ENCODE measurements at places on chromosomes 11 and 22. TPM values are rescaled to one million over a fixed set of nuclear protein-coding genes. Genes with fewer than 3 reads are reported as not detected.

The UPK3A gene
- polyA plus RNA-seq, result not detected

The PPP6R3 gene
- 39.4 TPM for polyA plus RNA-seq

The SLC37A4 gene
- 250 TPM for polyA plus RNA-seq

The BIK gene
- polyA plus RNA-seq, result 14.7 TPM

The TENM4 gene
- 0.96 TPM for polyA plus RNA-seq

The SORL1 gene
- polyA plus RNA-seq, result 6.5 TPM

The SUSD2 gene
- polyA plus RNA-seq, result 15.0 TPM

The ENTHD1 gene
- polyA plus RNA-seq, result 0.01 TPM

The OR10D3 gene
- polyA plus RNA-seq, result not detected

The TIGD3 gene
- polyA plus RNA-seq, result 9.4 TPM

The C1QTNF5 gene
- 0.89 TPM for polyA plus RNA-seq

DNA sequence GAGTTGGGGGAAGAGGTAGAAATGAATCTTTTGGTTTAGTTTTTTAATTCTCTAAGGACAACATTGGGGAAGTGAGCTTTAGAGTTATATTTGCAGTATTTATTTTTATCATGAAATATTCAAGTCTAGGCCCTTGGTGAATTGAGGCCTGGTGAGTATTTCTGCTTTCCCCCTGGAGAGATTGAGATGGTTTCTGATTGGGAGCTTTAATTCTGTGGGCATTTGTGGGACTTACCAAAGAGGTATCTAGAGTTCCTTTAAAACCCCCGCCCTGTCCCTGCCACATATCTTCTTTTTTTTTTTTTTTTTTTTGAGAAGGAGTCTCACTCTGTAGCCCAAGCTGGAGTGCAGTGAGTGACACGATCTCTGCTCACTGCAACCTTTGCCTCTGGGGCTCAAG, 9.6 kb downstream of the ACO2 start:
- no peak for DNase-seq

- DNase-seq, result no peak
Measured at GRCh38 chr11:73387594-73388264, 11.5 kb downstream of the RELT start.

DNA sequence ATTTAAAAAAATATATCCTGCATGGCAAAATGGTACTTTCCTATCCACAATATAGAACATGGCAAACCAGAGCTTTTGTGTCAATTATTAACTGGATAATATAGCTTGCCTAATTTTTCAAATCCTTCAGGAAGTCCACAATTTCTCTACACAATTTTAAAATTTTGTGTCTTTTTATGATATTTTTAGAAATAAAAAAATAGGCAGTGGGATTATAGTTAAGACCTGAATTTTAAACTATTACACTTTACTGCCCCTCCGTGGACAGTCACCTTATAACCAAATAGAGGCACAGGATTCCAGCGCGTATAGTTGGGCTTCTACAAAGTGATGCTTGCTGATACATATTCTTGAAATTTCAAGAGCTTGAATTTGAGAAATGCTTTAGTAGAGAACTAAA, 2.1 kb upstream of the DMC1 start:
- peak; percentile 51 for DNase-seq

- DNase-seq, result peak; percentile 89
Measured at GRCh38 chr11:10930972-10931760, 73.3 kb upstream of the ZBED5 start.

DNA sequence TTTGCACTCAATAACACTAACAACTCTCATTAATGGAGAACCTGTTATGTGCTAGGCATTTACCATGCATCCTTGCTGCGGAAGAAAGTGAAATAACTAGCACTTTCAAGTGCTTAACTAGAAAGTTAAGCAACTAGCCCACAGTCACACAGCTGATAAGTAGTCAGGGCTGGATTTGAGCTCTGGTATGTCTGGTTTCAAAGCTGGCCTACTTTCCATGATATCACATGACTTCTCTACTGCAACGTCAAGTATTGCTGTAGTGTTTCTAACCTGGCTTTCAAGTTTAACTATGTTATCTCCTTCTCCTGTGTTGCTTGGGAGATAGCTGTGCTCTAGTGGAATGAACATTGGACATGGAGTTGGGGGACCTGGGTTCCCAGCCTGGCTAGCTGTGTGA, 12.1 kb downstream of the SLC15A3 start:
- no peak for DNase-seq

DNA sequence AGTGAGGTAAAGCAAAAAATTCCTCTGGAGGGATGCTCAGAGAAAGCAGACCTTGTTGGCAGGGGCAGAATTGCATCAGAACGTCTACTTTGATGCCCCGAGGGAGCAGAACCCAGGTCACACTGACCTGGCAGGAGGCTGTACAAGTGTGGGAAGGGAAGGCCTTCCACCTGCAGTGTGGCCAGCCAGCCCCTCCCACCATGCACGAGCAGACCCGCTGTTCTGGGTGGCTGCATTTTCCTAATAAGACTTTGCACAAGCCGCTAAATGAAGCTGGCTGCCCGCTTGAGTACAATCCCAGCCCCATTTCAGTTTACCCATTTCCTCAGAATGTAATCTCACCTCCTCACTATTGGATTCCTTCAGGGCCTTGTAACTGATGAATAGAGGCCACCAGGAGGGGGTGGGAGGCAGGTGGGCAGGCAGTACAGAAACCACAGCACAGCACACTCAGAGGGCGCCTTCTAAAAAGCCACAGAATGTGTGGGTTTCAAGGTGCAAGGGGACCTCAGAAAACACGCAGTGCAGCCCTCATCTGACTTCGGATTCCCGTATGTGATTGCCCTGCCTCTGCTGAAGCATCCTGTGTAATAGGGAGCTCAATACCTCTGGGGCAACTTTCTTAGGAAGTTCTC, 316.6 kb downstream of the OPCML start:
- no peak for DNase-seq

DNA sequence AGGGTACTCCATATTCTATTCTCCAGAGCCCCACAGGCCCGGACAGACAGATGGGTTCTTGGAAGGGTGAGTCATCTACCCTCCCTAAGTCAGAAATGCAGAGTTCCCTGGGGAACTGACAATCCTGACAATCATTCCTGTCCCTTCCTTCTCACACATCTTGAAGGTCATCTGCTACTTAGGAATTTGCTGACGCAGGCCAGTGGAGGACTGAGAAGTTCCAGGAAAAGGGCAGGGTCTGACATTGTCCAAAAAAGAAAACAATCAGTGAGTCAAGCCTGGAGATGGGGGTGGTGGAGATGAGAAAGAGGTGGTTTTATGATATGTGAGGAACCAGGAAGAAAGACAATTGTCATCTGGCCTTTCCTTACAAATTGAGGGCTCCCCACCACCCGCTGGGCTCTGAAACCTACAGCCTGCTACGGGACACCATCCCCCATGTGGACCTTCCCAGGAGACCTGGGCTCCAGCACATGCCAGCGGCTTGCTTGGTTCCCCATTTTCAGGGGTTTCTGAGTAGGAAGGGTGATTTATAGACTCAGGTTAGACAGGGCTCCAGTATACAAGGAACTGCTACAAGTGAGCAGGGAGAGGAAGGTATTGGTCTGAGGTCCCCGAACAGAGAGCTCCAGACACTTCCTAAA, 12.9 kb downstream of the CD59 start:
- DNase-seq, result peak; percentile 30

DNA sequence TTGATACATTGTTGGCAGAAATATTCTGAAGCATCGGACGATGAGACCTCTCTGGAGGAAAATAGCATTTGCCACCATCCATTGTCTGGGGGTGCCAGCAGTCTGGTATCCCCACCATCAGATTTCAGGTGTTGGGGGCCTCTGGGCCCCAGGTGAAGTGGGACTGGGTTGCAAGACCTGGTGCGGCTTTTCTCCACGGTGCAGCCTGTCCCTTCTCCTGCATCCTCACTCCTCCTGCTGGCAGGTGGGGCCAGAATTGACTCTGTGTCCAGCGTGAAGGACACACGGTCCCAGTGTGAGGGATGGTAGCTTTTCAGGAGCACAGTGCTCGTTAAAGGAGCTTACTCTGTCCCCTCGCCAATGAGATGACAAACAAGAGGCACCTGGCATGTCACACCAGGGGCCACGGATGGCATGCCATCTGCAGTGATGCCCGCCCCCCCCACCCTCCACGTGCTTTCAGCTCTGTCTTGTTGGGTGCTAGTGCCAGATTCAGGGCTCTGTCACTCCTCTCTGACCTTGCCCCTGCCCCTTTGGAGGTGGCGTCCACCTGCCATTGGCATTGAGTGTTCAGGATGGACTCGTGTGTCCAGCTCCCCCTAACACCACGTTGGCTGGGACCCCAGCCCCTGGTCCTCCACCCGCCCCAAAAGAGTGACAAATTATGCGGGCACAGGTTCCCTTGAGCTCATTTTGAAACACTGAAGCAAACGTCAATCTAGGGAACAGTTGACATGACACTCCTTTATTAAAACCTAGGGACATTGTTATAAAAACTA, 62.4 kb downstream of the PARVG start:
- no peak for DNase-seq

GRCh38 chr22:22397292-22397870, 111.2 kb downstream of the ZNF280B start:
- peak; percentile 22 for DNase-seq

GRCh38 chr11:31492320-31492913, 17.0 kb downstream of the IMMP1L start:
- no peak for DNase-seq

DNA sequence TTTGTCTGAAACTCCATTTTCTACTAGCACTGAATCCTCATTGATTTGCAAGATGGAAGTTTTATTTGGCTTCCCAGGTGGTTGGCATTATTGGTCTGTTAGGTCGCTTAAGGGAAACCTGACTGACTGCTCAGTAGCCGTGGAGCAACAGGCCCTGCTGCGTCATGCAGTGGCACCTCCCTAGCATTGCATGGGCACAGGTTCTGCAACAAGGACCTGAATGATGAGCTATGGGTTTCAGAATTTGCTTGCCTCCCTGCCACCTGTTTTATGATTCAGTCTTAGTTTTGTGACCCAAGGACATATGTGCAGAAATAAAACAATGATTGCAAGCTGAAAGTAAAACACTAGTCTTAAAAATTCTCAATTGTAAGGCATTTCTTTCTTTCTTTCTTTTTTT, 128.5 kb downstream of the SLC1A2 start:
- DNase-seq, result no peak

GRCh38 chr11:113533425-113533698, 58.2 kb upstream of the DRD2 start:
- no peak for DNase-seq

DNA sequence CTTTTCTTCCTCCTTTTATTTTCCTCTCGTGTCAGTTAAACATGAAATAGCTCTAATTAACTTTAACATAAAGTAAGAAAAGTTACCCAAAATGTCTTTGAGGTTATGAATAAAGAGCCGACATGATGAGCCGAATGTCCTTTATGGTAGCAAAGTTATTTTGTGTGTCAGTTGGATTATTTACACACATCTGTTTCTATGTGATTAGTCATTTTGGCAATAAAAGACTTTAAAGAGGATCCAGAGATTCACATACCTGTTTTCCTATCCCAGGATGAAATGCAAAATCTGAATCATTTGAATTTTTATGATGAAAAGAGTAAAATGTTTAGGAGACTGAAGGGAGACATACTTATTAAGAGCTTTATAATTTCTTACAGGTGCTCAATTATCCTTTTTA, 34.0 kb upstream of the TECTA start:
- DNase-seq, result no peak

- no peak for DNase-seq
Measured at GRCh38 chr11:131809203-131809918, 438.9 kb downstream of the NTM start.

- DNase-seq, result no peak
Measured at GRCh38 chr22:46941968-46942798, 179.7 kb downstream of the TBC1D22A start.

- DNase-seq, result no peak
Measured at GRCh38 chr11:15446929-15447328, 332.2 kb downstream of the INSC start.

DNA sequence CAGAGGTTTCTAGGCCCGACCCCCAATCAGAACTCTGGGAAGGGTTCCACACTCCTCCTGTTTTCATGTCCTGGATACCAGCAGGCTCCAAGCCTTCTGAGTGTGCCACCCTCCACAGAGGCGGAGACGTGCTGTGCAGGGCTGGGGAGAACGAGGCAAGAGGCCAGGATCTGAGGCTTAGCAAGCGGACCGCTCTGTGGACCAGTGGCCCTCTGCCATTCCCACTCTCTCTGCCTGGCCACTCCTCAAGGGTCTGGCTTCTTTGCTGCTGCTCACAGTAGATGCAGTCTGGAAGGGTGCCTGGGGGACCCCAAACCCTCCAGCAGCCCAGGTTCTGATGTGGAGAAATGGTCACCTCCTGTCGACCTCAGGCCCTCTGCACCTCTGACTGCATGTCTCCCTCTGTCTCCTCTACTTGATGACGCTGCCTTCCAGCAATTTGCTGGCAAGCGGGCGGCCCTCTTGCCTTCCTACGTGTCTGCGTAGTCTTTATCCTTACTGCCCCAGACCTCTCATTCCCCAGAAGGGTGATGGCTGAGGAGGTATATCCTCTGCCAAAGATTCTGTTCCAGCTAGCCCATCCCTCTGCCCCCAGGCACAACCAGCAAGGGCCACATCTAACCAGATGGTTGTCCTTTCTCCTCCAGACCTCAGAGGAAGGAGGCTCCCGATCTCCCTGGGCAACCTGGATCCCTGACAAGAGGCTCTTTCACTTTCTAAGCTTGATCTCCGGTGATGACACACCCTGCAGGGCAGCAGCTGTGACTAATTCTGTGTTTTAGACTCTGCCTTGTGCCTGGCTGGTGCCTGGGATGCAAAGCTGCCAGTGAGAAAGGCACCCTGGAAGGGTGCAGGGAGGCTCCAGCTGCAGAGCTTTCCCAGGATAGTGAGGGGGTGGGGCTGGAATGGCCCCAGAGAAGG, 87.3 kb downstream of the NAT10 start:
- peak; percentile 26 for DNase-seq

- no peak for DNase-seq
Measured at GRCh38 chr11:476416-476815, 26.3 kb downstream of the PTDSS2 start.

- DNase-seq, result peak; percentile 65
Measured at GRCh38 chr11:57513911-57514537, 1.5 kb downstream of the SLC43A1 start.

GRCh38 chr11:17560281-17561110, 13.4 kb downstream of the OTOG start:
- no peak for DNase-seq

DNA sequence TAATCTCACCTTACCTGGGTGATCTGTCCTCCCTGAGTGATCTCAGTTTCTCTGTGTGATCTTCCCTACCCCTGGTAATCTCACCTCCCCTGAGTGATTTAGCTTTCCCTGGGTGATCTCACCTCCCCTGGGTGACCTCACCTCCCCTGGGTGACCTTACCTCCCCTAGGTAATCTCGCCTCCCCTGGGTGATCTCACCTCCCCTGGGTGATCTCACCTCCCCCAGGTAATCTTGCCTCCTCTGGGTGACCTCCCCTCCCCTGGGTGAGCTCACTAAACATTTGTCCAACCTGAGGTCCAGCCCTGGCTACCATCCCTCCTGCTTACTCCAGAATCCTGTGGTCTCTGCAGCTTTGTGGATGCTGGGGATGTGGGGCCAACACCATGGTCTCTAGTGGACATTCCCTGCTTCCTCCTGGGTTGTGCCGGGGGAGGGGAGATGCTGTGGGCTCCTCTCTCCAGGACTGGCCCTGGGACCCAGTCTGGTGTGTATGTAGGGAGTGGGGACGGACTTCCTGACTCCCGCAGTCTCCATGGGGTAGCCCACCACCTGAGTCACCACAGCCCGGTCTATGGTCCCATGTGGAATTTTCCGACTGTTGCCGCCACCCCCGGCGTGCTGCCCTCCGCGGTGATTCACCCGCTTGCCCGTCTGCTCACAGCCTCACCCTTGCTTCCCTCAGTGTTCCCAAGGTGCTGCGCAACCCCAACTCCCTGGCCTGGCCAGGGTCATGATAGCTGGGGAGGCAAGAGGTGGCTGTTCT, 9.9 kb downstream of the LSP1 start:
- DNase-seq, result no peak

All from small intestine (tissue), 16 donors.